ENCODE measurements at places on chromosomes 2 and 18.
A peak's percentile ranks its signal among the peaks of the same experiment; 100 is the strongest.

GRCh38 chr2:176479961-176480360 lies 210.7 kb downstream of the MTX2 start:
- no peak for DNase-seq

GRCh38 chr2:146489386-146489785 lies 1355.4 kb upstream of the ACVR2A start:
- DNase-seq, result no peak

DNA sequence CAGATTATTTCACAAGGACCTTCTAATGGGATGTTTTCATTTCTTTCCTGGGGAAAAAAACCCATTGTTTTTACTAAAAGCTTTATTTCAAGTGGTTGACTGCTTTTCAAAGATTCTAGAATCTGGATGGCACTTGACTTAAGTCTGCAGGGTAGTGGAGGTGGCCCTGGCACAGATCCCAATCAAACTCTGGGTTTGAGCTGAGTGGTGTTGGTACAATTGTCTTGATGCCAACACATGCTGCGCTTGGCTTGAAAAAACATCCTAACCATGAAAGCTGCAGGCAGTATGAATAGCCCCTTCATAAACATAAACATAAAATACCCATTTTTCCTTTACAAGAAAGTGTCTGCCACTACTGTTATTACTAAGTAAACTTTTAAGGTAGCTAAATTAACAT lies 3.6 kb downstream of the PAPOLG start:
- DNase-seq, result no peak

- DNase-seq, result peak; percentile 25
These were observed 56.9 kb upstream of the LPIN2 start for GRCh38 chr18:3069671-3070433.

DNA sequence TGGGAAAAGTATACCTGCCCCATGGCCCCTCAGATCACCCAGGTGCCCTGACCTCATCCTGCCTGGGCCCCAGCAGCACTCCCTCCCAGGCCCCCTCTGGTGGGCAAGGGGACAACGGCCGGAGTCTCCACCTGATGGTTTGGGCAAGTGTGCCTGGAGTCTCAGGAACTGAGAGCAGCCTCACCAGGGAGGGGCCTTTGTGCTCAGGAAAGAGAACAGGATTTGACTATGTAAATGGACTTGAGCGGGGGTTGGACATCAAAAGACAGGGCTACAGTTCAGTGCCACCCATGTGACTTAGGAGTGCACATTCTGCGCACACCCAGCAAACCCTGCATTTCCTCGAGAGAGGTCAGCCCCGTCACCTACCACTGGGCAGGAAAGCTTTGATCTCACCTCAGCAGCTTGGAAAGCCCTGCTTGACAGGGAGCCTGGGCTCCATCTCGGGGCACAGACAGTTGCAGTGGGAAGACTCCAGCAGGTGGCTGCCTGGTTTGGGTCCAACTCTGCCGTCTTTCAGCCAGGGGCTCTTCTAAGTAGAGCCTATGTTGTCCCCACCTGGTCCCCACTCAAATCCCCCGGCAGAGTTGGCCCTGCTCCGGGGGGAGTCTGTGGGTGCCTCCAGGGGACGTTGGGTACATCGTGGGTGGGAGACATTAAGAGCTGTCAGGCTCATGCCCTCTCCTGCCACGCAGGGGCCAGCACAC lies 3.3 kb downstream of the INPP5D start:
- peak; percentile 54 for DNase-seq

- DNase-seq, result no peak
These were observed 21.1 kb upstream of the CHMP3 start for GRCh38 chr2:86584151-86584913.

DNA sequence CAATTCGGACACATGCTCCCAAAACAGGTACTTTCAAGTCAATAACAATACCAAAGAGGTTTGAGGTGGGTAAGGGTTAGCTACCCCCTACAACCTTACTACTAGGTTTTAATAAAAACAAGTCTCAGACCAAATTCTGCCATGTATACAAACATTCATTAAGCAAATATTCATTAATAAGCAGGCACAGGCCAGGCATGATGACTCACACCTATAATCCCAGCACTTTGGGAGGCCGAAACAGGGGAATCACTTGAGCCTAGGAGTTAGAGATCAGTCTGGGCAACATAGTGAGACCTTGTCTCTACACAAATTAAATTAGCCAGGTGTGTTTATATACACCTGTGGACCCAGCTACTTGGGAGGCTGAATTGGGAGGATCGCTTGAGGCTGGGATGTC lies 11.7 kb upstream of the ELAC1 start:
- DNase-seq, result no peak

DNA sequence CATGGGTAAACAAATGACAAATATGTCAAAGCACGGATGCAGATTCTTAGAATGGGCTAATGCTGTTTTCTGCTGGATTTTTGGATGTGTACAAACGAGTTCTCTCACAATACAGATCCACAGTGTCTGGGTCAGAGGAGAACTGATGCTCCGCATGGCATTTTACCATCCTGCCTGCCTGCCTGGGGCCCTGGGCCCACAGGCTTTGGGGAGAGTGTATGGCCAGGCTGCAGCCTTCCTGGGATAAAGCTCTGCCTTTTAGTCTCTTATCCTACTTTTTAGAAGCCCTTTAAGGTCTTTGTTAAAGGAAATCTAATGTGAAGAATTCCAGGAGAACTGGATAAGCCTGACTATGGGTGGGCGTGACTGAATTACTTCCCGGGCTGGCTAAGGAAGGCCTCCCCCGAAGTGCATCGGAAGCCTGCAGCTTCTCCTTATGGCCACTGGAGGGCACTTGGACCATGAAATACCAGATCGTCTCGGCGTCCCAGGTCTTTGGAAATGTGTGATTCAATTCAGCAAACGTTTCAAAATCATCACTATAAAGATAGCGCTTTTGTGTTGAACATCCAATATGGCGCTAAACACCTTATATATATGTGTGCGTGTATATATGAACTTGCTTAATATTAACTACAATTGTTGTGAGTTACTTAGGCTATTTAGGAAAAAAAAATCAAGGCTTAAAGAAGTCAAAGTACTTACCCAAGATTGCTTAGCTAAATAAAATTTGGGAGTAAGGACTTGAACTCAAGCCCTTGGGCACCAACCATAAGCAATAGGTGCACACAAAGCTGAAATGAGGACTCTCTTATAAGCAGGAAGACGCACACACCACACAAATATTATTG lies 15.2 kb upstream of the DNPEP start:
- no peak for DNase-seq

- DNase-seq, result no peak
These were observed 43.2 kb upstream of the SOS1 start for GRCh38 chr2:39164089-39164488.

DNA sequence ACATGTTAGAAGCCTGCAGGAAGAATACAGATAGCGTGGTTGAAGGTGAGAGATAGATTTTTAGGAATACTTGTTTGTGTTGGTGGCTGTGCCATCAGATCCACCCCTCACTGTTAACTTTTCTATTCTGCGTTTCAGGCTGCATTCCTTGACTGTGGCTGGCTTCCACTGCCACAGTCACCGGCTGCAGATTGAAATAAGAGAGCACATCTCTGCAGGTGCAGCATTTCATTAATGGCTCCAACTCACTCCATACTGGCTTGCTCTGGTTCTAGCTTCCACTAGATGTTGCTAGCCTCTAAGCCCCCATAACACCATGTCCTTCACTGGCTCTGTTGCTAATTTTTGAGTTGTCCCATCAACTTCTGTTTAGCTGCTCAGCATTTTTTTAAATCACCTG lies 286.5 kb downstream of the CPS1 start:
- no peak for DNase-seq

- no peak for DNase-seq
These were observed 65.8 kb downstream of the INO80D start for GRCh38 chr2:206020171-206020570.

DNA sequence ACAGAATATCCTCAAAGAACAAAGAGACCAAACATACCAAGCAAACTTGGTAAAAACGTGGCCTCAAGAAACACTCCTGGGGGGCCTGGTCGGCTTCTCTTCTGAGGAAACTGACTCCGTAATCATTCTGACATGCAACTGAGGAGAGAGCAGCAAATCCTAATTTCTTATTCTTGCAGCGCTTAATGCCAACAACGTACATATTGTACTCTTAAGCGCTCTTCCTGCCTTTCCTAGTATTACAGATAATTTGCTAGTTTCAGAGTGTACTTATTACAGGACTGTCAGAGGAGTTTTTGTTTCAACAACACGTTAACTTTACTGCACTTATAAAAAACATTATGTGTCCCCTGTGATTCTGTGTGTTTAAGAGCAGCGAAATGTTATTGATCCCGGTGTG lies 64.9 kb downstream of the ZNF521 start:
- DNase-seq, result no peak

- no peak for DNase-seq
These were observed 258.9 kb downstream of the DCC start for GRCh38 chr18:52598921-52599320.

- DNase-seq, result no peak
These were observed 121.9 kb downstream of the TNS1 start for GRCh38 chr2:217880891-217881290.

DNA sequence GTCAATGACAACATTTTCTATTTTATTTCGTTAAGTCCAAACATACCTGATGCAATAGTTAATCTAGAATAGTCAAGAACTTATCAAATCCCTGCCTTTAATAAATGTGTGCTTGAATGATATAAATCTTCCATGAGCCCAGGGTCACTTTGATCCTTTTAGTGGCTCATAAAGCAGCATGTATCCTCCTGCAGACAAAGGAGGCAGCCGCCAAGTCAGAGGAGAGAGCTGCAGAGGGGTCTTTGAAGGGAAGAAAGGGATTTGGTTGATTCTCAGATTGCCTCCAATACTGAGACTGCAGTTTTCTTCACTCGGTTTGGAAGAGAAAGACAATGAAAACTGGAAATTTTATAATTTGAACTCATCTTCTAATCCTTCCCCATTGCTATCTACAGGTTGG lies 378.4 kb upstream of the PIK3C3 start:
- no peak for DNase-seq

GRCh38 chr18:685438-685837 lies 27.0 kb downstream of the ENOSF1 start:
- DNase-seq, result no peak

- no peak for DNase-seq
These were observed 107.9 kb downstream of the PRKCE start for GRCh38 chr2:45759310-45759851.
